Esophagus squamous epithelium (tissue), 5 donors: ENCODE measurements at places on chromosomes 5 and 9.

DNA sequence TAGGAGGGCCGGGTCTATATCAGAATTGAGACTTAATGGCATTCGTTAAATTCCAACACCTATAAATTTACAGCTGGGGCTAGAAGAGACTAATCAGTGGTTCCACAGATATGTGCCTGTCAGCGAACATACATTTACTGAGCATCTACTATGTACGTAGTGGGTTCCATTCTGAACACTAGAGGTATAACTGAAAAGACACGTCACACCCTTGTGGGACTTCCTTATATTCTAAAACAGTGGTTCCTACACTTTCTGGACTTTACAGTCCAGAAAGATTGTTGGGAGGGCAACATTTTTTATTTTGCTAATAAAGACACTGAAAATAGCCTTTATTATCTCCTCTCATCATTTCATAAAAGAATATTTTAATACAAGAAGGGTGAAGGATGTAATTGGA, 140.5 kb downstream of the SCAMP1 start:
- no peak for DNase-seq

- DNase-seq: no peak
Measured at GRCh38 chr9:75002422-75003023, 25.6 kb downstream of the CARNMT1 start.

GRCh38 chr9:134891713-134892112, 11.1 kb downstream of the FCN2 start:
- no peak for DNase-seq

- no peak for DNase-seq
Measured at GRCh38 chr5:137218896-137219295, 280.2 kb downstream of the SPOCK1 start.

- no peak for DNase-seq
Measured at GRCh38 chr5:115180165-115180709, 10.5 kb upstream of the TRIM36 start.

DNA sequence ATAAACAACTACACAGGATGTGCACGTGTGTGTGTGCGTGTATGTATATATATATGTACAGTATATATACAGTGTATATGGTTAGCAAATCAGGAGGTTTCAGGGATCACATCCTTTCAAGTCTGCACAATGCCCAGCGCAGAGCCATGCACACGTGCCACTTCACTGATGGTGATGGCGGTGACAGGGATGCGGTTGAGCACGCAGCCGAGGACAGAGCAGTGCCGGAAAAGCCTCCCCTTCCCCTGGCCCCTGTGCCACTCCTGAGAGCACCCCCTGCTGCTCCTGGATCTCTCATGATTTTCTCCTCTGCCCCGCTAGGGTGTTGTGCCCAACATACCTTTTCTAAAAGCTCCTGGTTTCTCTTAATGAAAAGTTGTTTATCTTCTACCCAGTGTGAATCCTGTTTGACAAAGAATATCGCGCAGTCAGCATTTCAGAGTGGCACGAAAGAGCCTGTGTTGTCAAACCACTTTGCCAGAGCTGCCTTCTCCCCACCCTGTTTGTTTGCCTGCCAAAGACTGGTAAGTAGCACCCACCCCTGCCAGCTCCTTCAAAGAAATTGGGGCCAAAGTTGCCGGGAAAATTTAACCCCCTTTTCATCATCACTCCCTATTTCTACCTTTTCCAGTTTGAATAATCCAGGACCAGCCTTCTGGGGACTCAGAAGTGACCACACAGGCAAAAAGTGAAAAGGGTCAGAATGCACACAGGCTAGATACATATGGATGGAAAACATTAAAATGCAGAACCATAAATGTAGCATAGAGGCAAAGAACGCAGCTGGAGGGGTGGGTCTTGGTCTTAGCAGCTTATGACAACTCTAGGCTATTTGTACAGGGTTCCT, 126.2 kb upstream of the DPYSL3 start:
- DNase-seq: no peak

- no peak for DNase-seq
Measured at GRCh38 chr5:75551471-75551870, 39.8 kb downstream of the POLK start.

GRCh38 chr9:15541872-15542271, 11.0 kb upstream of the CCDC171 start:
- DNase-seq: no peak

- no peak for DNase-seq
Measured at GRCh38 chr5:142206801-142207200, 98.2 kb downstream of the NDFIP1 start.

DNA sequence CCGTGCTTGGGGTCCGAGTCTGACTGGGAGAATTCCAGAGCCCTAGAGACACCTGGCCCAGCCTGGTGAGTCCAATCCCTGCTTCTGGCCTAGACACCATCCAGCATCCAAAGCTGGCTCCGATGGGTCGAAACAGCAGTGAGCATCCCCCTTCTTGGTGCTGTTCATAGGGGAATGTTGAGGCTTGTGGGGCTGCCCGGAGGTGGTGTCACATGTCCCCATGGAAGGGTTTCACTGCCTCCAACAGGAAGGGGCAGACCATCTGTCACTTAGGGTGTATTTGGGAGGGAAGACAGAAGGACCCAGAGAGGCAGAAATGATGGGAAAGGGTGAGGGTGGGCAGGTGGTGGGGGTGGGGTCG, 13.9 kb downstream of the C9orf50 start:
- DNase-seq: no peak

DNA sequence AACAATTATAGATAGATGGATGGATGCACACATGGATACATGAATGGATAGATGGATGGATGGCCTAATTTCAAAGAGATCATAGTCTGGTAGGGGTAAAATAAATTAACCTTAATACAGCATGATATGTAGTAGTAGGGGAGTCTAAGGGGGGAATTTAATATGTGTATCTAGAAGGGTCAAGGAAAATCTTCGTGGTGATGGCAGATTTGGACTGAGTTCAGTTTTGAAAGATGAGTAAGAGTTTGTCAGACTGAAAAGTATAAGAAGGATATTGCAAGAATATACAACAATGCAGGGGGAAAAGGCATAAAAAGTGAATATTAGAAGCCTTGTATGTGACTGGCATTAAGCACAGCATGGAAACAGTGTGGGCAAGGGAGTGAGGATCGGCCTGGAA, 98.7 kb downstream of the ZNF462 start:
- no peak for DNase-seq

DNA sequence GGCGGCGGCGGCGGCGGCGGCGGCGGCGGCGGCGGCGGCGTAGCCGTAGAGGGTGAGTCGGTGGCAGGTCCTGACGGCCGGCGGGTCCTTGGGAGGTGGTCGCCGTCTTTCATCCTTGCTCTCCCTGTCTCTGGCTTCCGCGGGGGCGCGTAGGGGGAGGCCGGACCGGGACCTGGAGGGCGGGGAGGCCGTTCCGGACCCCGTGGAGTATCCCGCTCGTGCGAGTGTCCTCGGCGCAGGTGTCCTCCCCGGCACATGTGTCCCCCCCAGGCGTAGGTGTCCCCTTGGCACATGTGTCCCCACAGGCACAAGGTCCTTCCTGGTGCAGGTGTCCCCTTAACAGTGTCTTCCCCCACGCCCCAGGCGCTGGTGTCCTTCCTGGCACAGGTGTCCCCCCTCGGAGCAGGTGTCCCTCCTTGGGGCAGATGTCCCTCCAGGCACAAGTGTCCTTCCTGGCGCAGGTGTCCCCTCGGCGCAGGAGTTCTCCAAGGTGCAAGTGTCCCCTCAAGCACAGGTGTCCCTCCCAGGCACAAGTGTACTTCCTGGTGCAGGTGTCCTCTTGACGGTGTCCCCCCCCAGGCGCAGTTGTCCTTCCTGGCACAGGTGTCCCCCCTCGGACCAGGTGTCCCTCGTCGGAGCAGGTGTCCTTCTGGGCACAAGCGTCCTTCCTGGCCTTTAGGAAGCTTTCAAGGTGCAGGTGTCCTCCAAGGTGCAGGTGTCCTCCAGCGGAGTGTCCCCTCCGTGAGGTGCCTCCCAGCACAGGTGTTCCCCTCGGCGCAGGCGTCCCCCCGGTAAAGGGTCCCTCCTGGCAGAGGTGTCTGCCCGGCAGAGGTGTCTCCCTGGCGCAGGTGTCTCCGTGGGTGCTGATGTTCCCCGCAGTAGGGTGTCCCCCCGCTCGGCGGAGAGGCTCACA, 519 bp downstream of the EXOC3 start:
- DNase-seq: no peak

- DNase-seq: no peak
Measured at GRCh38 chr5:76221311-76221710, 138.1 kb downstream of the SV2C start.

DNA sequence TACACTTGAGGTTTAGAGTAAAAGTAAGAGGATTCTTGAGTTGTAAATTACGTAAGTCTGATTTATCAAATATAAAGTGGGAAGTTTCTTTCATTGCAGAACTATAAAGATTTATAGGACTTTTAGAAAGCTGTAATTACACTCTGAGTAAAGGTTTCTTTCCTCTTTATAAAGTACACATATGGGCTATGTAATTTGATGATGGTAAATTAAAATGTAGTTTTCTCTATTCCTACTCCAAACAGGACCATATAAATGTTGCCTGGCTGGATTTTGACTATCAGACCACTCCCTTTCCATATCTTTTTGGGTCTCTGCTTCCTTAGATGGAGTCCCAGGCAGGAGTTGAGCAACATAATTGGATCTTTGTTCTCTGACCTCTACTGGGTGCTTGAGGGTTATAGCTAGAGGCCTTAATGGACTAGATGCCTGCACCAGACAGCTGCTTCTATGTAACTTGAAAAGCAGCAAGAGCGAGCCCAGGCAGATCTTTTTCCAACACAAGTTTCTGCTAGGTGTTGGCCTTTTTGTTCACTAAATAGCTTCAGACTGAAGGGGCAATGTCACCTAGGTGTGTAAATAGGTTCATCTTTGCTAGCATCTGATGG, 11.4 kb upstream of the TEX48 start:
- no peak for DNase-seq

- no peak for DNase-seq
Measured at GRCh38 chr5:180790020-180790419, 12.6 kb downstream of the MGAT1 start.

DNA sequence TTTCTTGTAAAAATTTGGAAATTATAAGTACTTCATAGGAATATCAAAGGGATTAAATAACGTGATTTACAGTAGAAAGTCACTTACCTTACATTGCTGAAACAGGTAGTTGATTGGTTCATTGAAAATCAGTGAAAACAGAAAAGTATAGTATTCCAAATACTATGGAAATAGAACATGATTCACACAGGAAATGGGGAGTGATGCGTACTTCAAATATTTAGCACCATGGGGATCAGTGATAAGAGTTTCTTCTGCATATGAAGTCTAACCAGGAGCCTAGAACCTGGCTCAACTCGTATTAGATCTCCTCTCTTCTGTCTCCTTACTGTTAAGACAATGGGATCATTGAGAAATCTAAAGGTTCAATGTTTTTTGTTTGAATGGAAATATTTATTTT, 133.3 kb downstream of the FAM174A start:
- no peak for DNase-seq

GRCh38 chr5:72628771-72629371, 121.7 kb upstream of the ZNF366 start:
- no peak for DNase-seq

- DNase-seq: no peak
Measured at GRCh38 chr5:15014809-15015208, 143.2 kb upstream of the ANKH start.

DNA sequence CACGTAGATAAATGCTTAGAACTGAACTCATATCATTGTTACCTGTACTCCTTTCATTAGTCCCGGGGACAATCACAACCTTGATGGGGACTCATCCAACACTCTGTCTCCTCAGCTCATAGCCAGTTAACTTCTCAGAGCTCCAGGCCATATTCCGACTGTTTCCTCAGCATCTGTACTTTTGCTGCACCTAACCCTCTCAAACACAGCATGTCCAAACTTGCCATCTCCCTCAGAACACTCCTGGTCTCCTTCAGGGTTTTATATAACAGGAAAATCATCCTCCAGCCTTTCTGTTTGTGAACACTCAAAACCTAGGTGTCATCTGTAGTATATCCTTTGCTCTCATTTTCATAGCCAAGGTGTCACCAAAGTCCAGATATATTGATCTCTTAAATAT, 150.5 kb downstream of the CDH6 start:
- DNase-seq: no peak

DNA sequence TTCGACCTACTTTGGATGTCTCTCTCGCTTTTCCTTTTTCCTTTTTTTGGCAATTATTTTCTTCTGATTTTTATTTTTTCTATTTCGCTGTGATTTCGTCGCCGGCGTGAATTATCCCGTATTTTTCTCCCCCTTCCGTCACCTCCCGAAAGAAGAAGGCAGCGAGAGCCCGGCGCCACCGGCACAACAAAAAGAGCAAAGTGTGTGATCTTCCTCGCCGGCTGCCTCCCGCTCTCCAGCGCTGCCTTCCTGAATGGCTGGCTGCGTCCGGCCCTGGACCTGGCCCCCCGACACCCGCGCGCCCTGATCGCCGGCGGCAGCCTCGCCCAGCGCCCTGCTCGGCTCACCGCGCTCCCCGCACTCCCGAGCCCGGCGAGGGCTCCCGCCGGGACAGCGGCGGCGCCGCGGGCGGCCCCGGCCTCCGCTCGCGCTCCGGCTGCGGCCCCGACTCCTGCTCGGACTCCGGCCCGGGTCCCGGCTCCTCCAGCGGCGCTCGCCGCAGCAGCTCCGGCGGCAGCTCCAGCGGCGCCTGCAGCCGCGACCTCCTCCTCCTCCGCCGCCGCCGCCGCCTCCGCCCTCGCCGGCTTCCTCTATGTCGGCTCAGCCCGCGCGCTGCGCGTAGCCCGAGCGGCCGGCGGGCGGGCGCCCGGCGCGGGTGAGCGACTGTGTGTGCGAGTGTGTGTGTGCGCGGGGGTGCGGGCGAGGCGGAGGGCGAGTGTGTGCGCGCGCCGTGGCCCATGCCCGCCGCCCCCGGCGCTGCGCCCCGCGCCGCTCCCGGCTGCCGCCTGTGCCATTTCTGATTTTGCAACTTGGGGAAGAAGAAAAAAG, 960 bp downstream of the NR2F1 start:
- DNase-seq: no peak

DNA sequence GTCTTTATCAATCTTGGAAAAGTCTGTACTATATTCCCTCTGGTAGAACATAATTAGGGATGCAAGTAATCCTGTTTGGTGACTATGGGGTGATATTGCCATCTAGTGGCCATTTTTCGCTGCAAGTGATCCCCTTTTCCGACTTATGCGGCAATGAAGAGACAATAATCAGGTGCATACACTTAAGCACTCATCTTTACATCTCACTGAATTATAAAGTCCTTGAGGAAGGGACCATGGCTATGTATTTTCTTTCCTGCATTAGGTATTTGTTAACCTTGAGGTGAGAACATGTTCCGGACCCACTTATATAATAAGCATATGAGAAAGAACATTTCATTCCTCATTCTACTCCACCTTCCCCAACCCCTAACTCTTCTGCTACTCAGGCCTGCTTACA, 19.6 kb upstream of the LIX1 start:
- no peak for DNase-seq

- no peak for DNase-seq
Measured at GRCh38 chr9:9337129-9337528, 1275.7 kb downstream of the PTPRD start.

GRCh38 chr5:171524466-171524865, 105.0 kb downstream of the FGF18 start:
- DNase-seq: no peak

DNA sequence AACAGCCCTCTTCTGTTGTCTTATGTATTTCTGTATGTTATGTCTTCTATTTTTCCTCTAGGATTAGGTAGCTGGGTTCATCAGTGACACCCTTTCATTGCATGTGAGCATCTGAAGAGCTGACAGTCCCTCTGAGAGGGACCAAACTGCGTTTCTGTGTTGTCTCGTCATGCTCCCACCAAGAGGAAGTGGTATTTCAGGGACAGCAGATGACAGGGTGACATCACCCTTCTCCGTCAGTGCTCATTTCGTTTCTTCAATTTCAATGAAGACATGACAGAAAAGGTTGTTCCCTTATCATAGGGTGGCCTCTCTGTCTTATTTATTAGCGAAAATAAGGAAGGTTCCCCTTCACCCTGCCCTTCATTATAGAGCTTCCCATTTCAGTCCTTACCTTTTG, 225.9 kb upstream of the NR4A3 start:
- DNase-seq: no peak
